Liver (tissue), 10 donors: ENCODE measurements at places on chromosomes 5 and 9. TPM values are rescaled to one million over a fixed set of nuclear protein-coding genes. Genes with fewer than 3 reads are reported as not detected.

- DNase-seq = no peak
These were observed 92.9 kb upstream of the PTPN3 start for GRCh38 chr9:109590966-109591365.

DNA sequence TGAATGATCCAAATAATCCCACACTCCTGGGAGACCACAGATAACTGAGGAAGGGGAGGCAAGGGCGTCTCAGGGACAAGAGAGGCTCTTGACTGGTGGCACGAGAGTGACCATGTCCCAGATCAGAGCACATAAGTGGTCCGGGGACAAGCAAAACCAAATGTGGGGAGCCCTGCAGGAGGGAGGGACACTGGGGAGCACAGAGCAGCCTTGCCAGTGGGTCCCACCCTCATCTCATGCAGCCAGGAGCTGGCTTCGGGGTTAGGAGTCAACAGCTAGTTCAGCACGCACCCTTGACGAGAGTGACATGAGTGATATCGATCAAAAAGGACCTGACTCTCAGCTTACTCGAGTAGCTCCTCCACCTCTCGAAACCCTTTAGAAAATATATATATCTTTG lies 16.5 kb upstream of the UBE2QL1 start:
- no peak for DNase-seq

GRCh38 chr5:60219921-60220320 lies 326.4 kb upstream of the PDE4D start:
- DNase-seq = no peak

- DNase-seq = no peak
These were observed 1390.3 kb upstream of the NUDT12 start for GRCh38 chr5:104952876-104953275.

GRCh38 chr9:1086517-1086916 lies 36.4 kb downstream of the DMRT2 start:
- no peak for DNase-seq

GRCh38 chr5:67404256-67405100 lies 207.9 kb upstream of the CD180 start:
- DNase-seq = no peak

DNA sequence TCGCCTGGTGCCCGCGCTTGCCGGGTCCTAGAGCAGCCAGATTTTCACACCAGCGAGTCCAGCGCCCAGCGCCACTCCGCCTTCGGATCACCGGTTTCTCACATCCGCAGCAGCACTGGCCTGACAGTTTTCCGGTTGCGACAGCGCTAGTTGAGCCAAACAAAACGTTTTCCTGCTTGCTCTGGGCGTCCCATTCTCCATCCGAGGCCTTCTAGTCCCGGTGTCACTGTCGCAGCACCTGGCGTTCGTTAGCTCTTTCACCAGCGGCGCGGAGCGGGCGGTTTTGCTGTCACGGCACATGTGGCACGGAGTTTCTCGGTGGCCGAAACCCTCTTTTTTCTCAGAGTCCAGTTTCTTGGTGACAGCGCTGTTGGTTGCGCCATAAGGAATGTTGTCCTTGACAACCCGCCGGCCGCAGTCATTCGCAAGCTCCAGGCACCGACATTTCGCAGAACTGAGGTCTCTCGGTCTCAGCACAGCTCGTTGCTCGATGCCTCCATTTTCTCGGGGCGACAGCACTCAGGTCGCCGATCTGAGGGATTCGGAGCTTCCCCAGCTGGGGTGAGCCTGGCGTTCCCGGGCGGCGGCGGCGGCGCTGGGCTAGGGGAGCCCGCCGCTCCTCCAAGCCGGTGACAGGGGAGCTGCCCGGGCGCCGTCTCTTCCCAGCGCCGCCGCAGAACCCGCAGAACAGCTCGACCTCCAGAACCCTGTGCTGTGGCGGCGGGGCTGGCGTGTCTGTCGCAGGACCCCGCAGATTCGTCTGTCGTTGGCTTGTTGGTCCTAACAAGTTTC lies 47.8 kb downstream of the ANXA2R start:
- DNase-seq = peak; percentile 71

GRCh38 chr9:125655691-125656410 lies 51.2 kb downstream of the MAPKAP1 start:
- no peak for DNase-seq

GRCh38 chr9:19408316-19408692 lies 505 bp upstream of the ACER2 start:
- DNase-seq = no peak

DNA sequence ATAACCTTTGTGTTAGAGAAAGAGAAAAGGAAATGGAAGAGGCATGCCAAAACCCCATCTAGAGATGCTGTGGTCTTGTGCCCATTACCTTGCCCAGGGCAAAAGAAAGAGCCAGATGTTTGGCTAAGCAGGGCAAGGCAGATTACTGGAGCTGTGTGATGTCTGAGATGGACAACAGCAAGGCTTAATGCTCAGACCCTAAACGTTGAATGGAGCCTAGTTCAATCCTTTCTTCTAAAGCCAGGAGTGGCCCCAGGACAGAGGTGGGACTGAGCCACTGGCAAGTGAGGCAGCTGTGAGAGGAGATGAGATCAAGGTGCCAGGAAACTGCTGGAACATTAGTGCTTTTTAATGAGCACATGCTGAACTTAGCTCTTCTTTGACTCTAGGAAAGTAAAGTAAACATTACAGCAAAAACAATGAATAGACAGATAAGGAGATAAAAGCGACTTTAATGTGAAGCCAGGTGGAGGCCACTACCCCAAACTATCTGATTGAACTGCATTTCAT lies 143.0 kb upstream of the EGFLAM start:
- DNase-seq = no peak

- no peak for DNase-seq
These were observed 70.1 kb upstream of the SMIM23 start for GRCh38 chr5:171715551-171715950.

DNA sequence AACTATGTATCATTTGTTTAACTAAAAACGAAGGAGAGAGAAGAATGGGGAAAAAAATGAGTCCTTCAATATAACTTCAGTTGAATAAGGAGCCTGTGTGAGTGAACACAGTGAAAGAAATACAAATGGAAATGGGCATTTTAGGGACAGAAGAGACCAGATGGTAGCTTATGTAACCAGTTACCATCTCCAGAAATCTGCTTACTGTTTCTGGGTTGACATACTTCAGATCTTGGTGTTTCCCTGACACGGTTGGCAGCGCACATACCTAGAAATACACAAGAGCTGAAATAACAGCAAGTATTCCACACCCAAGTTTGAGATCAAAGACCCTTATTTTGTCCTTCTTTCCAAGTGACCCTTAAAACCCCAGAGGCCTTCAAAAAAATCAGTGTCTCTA lies 14.9 kb upstream of the GFRA3 start:
- DNase-seq = no peak

DNA sequence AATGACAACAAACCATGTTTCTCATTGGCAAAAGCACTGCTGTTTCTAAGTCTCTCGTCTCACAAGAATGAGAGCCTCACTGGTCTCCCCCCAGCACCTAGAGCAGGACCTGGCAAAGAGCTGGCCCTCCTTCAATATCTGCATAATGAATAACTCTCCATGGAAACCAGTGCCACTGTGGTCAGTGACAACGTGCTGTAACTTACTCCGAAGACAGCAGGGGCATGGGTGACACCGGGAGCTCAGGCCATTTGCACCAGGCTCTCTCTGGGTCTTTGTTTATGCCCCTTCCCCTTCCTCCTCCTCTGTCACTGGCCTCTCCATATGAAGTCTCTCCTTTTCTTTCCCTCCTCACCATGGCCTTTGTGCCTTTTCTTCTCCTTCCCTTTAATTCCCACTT lies 33.3 kb downstream of the TAS2R1 start:
- DNase-seq = no peak

DNA sequence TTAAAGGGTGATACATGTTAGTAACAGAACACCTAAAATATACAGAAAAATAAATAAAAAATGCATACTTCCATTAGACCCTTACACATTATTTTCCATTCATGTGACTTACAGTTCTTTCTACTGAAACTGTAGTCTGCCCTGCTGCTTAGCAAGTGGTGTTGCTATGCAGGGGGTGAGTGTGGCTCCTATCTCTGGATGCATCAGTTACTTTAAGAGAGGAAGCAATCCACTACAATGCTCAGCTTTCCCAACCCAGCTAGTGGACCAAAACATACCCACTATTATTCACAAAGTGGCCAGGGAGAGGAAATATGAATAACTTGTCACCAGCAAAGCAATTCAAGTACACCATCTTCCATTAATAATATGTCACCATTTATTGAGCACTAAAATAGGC lies 121.8 kb downstream of the DOCK2 start:
- no peak for DNase-seq

- peak; percentile 53 for DNase-seq
These were observed 58.8 kb downstream of the MTRR start for GRCh38 chr5:7927466-7928375.

DNA sequence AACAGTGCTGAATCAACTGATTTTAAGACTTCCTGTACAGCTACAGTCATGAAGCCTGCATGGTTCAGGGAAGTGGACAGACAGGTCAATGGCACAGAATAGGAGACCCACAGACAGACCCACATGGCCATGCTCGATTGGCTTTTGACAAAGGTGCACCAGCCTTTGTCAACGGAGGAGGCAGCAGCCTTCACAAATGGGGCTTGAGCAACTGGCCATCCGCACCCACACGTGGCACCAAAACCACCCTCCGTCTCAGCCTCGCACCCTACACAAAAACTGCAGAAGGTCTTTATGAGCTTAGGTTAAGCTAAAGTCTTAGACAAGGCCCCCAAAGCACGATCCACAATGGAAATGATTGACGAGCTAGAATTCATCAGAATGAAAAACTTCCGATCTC lies 59.5 kb upstream of the UBAC1 start:
- DNase-seq = no peak

- DNase-seq = no peak
These were observed 28.0 kb upstream of the SLC2A8 start for GRCh38 chr9:127368852-127369402.

GRCh38 chr5:5146530-5147160 lies 6.5 kb downstream of the ADAMTS16 start:
- no peak for DNase-seq

GRCh38 chr5:6712577-6713273 lies 507 bp upstream of the TENT4A start:
- peak; percentile 97 for DNase-seq

GRCh38 chr5:166285361-166285760 lies 2006.1 kb upstream of the WWC1 start:
- no peak for DNase-seq

DNA sequence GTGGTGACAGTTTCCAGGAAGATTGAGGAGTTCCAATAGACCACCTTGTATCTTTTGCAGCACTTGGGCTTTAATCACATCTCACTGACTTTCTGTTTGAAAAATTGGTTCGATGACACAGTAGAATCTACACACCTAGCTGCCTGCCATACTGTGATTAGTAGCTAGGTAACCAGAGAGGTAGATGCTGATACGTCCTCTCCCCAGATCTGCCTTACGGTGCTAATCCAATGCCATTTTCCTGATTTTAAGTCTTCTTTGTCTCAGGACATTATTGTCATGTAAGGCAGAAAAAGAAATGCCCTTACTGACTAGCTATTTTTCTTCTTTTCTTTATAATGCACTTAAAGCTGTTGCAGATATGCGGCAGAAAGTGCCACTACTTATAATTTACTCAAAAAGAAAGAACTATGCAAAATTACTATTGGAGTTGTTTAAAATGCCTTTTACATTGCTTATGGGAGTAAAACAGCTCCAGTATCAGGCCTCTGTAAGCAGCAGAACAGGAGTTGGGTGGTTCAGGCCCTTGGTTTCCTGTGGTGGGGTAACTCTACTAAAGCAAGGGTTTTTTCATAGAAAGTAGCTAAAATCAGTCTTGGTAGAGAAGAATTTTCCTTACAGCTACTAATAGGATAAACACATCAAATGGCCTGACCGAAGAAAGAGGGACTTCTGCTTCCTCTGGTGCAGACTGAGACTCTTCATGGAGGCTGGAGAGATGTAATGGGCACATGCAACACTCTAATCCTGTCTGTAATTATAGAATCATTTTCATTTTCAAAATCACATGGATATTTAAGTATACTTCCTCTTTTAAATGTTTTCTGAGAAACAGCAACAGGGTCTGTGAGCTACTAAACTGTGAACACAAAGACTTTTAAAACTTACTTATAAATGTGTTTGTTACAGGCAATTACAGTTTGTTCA lies 177.2 kb downstream of the MAPKAP1 start:
- DNase-seq = no peak

DNA sequence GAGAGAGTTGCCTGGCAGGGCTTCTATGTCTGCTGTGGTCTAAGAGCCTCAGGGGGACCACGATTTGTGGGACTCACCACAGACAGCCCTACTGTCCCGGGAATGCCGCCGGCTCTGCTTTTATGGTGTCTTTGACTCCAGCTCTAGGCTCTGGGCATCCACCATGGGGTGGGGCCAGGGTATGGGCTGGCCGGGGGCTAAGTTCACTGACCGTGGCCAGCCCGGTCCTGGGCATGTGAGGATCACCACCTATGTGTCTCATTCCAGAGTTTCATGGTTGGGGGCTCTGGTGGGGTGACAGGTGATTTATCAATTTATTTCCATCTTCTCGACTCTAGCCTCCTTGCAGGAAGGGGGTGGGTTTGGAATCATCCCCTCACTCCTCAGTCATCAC lies 139.4 kb downstream of the GADD45G start:
- DNase-seq = no peak

DNA sequence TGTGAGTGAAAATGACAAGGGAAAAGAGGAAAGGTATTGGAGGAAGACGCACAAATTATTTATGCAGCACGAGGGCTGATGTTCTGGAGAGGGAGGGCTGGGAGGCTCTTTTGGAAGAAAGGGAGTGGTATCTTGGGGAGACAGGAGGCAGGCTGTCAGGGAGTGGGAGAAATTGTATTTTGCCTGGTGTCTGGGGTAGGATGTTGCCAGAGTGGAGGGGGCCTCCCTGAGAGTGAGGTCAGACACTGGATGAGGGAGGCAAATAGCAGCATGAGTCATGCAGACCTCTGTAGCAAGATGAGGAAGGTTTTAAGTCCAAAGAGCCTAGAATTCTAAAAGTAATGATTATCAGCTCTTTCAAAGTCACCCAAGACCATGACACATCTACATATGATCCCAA lies 158.0 kb downstream of the DMRT2 start:
- no peak for DNase-seq

GRCh38 chr9:136309101-136309801 lies 5.4 kb upstream of the CCDC187 start:
- no peak for DNase-seq

- DNase-seq = no peak
These were observed 28.3 kb downstream of the ZNF462 start for GRCh38 chr9:106891286-106891685.

The PCDHA2 gene
- not detected for polyA plus RNA-seq

The ANKRD31 gene
- polyA plus RNA-seq = 0.03 TPM

The DRD1 gene
- not detected for polyA plus RNA-seq

The TTC16 gene
- not detected for polyA plus RNA-seq

The PDCD1LG2 gene
- 0.46 TPM for polyA plus RNA-seq

The FLT4 gene
- 6.5 TPM for polyA plus RNA-seq

The SH3TC2 gene
- polyA plus RNA-seq = 0.31 TPM

The CD14 gene
- polyA plus RNA-seq = 277 TPM

The SLC36A2 gene
- not detected for polyA plus RNA-seq

The SPINK6 gene
- not detected for polyA plus RNA-seq

The DOCK8 gene
- polyA plus RNA-seq = 4.2 TPM

The FAM174A gene
- polyA plus RNA-seq = 16.8 TPM

The CNOT6 gene
- polyA plus RNA-seq = 2.7 TPM

The PIP5KL1 gene
- polyA plus RNA-seq = 0.40 TPM
